ENCODE measurements at places on chromosomes 7 and 10.

DNA sequence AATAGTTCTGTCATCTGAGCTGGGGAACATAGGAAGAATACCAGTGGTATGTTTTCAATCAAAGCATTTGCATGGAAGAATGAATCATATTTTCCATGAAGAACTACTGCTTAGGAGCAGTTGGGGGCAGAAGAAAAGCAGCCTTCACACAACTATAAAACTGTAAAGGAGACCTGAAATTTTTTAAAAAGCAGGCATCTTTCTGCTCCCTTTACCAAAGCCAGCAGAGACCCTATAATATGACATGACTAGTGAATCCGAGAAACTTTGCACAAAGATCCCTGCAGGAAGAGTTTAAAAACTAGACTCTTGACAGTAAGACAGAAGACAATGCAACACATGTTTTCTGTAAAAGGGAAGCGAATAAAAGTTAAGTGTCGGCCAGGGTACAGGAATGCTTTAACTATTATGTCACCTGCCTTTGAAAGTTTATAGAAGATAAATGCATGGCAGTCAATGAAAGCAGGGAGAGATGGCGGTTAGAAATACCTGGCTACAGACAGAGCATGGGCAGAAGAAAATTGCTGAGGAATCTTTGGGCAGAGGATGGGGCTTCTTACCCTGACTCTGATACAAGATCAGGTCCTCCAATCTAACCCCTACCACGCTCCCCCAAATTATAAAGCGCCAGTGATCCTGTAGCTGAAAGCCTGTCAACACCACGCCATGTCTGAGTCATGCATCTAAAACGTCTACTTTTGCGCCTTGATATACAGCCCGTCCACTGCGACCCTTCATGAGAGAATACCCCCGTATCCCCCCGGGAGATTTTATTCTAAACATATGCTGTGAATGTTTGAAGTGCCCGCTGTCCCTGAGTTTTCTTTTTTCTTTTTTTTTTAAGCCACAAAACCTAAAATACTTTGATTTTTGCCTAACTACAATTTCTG, 93.1 kb downstream of the GLI3 start:
- DNase-seq = no peak

DNA sequence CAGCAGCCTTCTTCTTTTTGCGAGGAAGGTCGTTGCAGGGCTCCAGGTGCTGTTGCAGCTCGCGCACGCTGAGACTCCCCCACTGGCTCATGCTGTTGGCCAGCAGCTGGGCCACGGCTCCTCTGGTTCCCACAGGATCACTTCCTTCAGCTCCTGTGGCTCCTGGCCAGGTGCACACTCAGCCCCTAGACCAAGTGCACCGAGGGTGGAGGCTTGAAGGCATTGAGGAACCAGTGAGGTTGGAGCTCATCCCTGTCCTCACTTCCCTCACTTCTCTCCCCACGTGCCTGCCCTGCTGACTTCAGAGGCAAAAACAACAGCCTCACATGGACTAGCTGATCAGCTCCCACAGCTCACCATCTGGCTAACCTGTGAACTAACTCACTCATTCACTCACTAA, 46.2 kb upstream of the ADRB1 start:
- DNase-seq = no peak

DNA sequence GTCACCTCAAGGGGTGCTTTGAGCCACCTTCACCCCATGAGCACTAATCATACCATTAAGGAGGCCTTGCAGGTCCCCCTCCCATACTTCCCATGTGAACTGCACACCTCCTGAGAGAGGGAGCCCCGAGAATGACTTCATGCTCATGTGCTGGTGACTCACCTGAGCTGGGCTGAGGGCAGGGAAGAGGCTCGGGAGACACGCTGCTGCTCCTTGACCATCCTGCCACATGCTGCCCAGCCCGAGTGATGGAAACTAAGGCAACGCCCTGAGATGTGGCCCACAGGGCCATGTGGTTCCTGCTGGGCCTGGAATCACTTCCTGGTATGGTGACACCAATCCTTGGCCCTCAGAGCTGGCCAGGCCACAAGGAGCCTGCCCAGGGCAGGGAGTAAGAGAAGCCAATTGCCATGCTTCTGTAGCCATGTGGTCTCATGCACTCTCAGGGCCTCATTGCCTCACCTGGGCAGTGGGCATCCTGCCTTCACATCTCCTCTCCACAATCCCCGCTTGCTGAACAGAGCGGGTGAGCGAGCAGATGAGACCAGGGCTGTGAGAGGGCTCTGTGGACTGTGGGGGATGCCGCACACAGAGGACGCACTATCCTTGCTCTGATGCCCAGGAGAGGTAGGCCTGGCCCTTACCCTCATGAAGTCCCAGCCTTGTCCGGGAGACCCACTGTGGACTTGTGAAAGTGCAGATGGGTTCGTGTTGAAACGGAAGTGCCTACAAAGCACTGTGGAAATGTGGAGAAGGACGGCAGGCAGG, 18.3 kb upstream of the PPIF start:
- no peak for DNase-seq

- DNase-seq = no peak
Measured at GRCh38 chr10:122499012-122499411, 37.7 kb downstream of the HTRA1 start.

GRCh38 chr10:1923586-1923985, 186.3 kb upstream of the ADARB2 start:
- DNase-seq = no peak

DNA sequence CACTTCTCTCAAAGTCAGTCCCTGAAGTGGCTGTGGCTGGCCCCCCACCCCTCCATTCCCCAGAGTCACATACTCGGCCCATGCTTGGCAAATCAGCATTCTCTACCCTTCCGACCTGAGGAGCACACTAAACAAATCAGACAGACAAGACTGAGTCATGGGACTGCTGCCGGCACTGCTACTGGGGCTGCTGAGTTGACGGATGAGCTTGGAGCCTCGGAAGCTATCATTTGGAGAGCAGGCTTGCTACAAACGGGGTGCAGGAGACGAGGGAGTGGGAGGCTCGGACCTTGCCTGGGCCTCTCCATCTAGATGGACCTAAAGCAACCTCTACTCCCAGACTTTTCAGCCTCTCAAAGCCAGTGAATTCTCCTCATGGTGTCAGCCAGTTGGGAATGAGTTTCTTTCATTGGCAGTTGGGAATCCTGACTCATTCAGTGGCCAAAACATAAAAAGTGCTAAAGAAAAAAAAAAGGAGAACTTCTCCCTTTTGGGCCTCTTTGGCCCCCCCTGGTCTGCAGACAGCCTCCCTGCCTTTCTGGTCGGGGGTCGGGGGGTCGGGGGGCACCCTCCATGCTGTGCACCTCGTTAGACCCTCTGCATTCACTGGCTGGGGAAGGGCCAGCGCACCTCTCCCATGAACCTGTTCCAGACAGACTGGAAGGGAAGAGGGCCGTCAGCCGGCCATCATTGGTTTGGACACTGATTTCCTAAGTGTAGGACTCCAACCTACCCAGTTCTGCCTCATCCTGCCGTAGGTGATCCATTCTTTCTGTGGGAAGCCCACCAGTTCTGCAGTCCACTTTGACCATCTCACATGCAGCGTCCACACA, 52.3 kb upstream of the COL13A1 start:
- DNase-seq = no peak

DNA sequence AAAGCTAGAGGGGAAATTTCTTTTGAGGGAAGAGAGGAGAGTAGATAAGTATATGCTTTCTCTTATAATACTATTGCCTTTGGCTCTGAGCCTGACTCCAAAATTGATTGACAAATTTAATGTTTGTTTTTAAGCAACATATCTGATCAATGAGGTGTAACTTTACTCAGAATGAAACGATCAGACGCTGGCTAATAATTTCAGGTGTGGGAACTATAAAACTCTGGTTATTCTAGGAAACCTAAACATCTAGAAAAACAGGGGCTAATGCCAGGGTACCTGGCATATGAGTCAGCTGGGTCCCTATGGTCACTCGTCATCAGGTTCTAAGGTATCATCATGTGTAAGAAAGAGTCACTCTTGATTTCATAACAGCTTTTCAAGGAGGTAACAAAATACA, 139.7 kb downstream of the ATE1 start:
- no peak for DNase-seq

DNA sequence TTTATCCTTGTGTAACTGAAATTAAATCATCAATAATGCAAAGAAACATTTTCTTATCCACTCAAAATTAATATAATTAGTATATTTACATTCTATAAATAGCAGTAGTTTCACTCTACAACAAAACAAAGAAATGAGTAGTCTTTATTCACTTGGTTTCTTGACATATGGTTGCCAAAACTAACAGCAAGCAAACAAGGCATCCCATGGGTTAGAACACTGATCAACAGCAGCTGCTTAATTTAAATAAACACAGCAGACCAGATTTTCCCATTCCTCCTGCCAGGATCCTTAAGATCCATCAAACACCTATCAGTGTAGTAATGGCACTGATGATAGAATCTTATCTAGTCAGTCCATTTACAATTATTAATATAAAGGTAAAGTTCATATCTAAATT, 22.1 kb downstream of the NCAPG2 start:
- no peak for DNase-seq

DNA sequence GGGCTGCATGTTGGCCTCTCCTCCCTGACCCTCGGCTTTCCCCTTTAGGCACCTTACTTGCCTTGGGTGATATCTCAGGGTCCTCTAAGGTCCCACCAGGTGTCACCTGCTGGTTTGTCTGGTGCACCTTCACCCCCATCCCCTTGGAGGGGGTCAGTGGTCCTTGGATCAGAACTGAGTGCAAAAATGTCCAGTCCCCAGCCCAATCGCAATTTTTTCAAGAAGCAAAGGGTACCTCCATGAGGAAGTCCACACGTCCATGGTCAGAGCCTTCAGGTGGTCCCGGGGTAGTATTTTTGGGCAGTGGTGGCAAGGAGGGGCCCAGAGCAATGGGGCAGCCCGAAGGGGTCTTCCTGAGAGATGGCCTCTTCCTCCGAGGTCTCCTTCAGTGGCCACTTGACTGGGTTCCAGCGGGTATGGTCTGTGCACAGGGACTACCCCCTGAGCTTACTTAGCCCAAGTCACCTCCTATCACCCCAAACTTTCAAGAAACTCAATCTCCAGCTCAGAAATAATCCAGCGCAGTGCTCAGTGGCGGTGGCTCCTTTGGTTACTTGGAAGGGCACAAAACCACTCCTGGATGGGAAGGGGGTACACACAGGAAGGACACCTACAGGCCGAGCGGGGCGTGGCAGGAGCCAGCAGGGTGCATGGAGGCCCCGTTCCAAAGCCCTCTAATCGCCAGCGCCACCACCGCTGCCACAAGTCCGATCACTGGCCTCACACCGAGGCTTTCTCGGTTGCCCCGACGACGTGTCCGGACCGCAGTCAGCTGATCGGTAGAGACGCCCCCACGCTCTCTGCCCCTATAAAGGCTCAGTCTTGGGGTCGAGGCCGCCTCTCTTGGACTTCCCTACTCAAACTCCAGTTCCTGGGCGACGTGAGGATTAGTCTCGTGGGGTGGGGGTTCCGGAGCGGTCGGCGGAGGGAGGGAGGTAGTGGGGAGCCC, 4.5 kb downstream of the SAP25 start:
- peak; percentile 64 for DNase-seq

GRCh38 chr7:45171946-45172345, 14.4 kb downstream of the RAMP3 start:
- no peak for DNase-seq

DNA sequence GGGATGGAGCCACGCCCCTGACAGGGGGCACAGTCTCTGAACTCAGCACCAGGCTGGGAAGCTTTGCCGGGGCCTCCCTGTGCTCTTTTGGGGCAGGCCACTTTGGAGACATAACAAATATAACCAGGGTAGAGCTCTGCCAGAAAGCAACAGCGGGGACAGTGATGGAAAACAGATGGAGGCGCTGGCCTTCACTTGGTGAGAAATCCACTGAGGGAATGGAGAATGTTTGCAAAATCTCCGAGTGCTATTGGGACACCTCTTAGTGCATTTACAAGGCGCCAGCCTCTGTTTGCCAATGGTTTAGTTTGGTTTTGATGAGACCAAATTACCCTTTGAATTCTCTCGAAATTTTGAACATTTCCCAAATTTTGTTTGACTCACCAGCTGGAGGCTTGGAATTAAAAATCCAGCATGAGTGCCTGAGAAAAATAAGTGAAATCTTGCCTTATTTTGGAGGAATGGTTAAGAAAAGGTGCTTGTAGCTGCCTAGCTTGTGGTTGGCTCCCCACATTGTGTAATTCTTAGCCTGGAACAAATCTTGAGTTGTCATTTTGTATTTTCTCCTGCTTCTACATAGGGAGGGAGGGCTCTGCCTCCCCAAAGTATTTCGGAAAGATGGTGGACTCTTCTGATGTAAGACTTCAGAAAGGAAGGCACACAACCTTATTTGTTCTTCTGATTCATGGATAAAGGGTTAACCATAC, 980.5 kb downstream of the LRMDA start:
- no peak for DNase-seq

DNA sequence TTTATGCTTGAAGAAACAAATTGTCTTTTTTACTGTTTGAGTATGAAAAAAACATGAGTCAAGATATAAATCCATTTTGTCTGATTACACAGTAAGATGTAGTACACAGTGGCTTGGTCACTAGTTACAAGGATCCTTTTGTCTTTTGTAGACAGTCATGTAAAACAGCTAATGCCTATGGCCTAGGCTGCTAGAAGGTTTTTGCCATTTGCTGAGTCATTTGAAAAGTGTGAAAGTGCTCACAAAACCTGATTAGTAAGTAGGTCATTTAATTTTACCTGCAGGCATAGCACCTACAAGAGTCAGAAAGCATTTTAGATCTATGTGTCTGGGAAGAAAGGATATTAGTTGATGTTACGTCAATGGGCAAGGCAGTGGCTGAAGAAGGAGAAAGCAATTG, 819.4 kb downstream of the MAGI2 start:
- DNase-seq = no peak

DNA sequence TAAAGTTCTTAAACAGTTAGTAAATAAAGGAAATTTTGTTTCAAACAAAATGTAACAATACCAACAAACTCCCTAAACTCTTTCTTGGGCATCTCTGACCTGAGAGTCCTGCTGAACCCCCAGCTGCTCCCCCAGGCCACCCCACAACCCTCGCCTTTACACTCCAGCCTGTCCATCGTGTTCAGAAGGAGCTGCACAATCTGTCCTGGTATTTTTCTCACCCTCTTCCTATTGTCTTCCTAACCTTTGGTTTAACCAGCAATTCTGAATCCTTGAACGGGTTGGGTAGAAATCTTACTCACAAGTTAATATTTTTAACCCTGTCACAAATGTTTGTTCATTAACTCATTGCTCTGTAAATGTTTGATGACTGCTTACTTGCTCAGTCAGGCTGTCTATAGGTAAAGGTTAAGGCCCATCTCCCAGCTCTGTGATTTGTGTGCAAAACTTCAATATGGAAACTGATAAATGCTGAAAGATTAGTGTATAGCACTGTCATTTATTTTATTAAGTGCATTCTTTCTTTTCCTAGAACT, 16.8 kb downstream of the SFRP4 start:
- no peak for DNase-seq

Measured in endothelial cell (in vitro differentiated cells).